ENCODE measurements at places on chromosomes 7 and 10.

DNA sequence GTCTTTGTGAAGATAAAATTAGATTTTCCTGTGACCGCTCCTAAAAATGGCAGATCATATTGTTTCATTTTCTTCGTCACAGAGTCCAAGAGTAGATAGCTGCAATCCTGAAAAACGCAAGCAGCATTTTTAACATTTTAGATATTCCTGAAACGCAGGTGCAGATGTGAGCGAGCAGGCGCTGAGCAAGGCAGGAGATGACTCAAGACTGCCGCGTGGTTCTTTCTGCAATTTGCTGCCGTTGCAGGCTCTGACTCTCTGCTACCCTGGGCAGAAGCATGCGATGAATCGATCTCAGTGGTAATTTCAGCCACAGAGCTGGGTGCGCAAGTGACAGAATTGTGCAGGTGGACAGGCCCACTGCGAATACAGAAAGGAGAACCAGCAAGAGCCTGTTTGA, 331.9 kb downstream of the ACTR3B start:
- DNase-seq: no peak

DNA sequence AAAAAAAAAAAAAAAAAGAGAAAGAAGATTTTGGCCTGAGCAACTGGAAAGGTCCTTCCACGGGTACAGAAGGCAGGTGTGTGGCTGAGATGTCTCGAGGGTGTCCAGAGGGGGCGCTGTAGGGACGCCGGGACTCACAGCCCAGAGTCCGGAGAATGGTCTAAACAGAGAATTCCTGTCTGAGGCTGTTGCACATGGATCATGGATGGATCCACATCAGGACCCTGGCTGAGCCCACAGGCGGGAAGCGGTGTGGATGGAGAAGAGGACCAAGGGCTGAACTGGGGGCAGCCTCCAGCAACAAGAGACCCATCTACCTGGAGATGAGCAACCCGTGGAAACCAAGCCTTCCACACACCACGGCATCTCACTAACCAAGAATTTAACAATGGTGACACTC, 55.0 kb downstream of the PKD1L1 start:
- DNase-seq: no peak

- DNase-seq: no peak
These were observed 208.6 kb upstream of the KIAA1217 start for GRCh38 chr10:24000271-24000813.

GRCh38 chr7:30214651-30215137, 69.7 kb upstream of the ZNRF2 start:
- DNase-seq: no peak

DNA sequence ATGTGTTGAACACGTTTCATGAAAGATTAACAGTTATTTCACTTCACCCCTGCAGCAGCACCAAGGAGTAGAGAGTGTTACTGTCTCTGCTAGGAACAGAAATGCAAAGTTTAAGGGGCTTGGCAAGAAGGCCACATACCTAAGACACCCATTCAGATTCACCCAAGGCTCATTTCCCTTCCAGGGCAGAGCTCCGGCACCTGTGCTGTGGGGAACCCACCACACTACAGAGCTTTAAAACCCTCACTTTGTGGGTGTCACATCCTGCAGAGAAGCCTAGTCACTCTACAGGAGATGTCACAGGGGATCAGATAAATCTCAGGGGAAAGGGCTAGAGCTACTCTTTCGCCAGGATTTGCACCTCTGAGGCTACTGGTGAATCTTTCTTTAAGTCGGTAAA, 176.1 kb upstream of the KLF6 start:
- DNase-seq: no peak

- no peak for DNase-seq
These were observed 42.3 kb upstream of the HMX3 start for GRCh38 chr10:123093489-123093888.

GRCh38 chr10:88901206-88901983, 21.4 kb downstream of the STAMBPL1 start:
- no peak for DNase-seq

DNA sequence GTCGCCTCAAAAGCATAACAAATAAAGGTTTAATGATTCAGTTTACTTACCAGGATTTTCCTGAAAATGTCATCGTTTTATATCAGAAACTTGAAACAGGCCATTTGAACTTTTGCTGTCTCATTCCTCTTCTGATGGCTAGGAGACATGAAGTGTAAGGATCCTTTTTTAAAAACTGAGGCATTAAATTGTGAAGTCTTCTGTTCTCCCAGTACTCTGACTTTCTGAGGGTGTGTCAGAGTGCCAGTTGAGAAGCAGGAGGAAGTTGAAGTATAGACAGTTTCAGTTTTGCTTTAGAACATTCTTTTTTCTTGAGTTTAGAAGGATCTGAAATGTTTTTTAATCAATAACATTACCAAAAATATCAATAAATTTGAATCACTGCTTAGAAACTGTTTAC, at the start of gene SAMD9L:
Gene SAMD9L (minus strand): TSS at position 242 of the 400 bp plus-strand sequence. CDS start 12,414 bp downstream, outside the sequence.
- DNase-seq: no peak

- DNase-seq: no peak
These were observed 125.5 kb downstream of the GRM3 start for GRCh38 chr7:86768967-86769760.

DNA sequence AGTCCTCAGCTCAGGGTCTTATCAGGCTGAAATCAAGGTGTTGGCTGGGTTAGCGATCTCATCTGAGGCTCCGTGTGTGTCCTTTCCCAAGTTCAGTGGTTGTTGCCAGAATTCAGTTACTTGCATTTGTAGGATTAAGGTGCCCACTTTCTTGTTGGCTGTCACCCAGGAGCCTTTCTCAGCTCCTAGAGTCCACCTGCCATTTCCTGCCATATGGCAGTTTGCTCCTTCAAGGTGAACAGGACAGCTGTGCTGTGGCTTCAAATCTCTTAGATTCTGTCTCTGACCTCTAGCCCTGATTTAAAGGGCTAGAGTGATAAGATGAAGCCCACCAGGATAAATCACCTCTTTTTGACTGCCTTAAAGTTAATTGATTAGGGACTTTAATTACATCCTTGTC, 1.0 kb upstream of the HIF1AN start:
- DNase-seq: no peak

DNA sequence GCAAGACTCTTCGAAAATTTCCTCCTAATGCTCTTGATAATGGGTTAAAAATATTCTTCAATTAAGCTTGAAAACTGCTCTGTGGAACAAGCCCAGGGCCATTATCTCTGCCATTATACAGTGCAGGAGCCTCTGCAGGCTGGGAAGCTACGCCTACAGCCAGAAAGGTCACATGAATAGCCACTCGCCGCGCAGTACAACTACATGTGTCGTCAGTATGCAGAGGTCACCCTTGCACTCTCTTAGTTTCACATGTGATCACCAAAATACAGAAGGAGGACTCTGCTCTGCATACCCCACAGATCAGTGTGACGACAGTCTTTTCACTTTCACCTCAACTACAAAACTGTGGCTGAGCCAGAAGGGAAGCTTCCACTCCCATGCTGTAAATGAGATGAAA, 141.8 kb upstream of the C1QL3 start:
- no peak for DNase-seq

GRCh38 chr7:140889645-140890044, 35.1 kb downstream of the BRAF start:
- DNase-seq: no peak

DNA sequence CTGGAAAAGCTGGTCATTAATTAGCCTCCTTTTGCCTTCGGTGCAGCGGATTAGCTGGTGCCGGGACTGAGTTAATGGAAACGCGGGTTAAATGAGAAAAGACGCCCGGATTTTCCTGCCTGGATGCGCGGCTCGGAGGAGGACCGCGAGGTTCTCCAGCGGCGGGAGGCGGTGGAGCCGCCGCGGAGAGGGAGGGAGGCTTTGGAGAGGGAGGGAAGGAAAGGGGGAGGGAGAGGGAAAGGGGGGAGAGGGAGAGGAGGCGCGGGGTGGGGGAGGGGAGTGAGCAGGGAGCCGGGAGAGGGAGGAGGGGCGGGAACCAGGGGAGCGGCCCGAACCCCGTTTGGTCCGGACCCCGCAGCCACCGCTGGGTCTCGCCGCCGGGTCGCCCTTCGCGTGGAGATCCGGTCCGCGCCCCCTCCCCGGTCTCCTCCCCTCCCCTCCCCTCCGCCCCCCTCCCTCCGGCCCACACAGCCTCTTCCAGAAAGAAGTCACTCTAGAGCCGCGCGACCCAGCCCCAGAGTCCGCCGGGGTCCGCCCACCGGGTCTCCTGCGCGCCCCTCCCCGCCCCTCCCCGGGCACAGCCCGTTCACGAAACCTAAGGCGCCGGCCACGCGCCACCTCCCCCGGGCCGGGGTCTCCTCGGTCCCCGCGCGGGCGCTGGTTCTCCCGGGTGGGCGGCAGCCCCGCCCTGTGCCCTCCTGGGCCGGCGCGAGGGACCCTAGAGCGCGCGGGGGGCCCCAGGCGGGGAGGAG, 347.5 kb downstream of the DNAJB6 start:
- DNase-seq: no peak

- DNase-seq: no peak
These were observed 167.1 kb downstream of the ELMO1 start for GRCh38 chr7:37281368-37282092.

DNA sequence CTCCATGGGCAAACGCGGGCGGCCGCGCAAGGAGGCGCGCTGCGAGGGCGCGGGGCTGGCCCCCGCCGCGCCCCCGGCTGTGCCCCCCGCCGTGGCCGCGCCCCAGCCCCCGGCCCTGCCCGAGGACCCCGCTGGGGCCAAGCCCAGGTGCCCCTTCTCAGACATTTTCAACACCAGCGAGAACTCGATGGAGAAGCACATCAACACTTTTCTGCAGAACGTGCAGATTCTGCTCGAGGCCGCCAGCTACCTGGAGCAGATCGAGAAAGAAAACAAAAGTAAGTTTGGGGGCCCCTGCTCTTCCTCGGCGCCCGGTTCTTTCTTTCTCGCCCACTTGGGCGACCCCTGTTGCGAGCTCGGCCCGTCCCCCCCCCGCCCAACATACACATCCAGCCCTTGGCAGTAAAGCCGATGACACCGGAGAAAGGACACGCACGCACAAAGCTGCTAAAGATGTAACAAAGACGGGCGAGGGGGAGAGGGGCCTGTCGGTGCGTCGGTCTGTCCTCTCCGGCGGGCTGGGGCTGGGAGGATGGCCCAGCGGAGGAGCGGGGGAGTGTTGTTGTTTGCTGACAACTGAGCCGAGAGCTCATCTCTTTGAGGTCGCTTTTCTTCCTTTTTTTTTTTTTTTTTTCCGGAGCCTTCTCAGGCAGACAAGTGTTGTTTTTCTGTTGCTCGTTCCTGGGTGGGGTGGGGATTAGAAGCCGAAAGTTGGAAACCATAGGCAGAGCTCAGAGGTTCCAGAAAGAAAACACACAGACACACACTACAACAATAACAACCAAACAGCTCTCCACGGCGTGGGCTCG, 604 bp downstream of the MXI1 start:
- peak; percentile 87 for DNase-seq

Measured in left lung (tissue), 14 donors.